Stimulated activated CD4-positive, alpha-beta T cell treated with anti-CD3 and anti-CD28 coated beads, Interleukin-1b, Interleukin-23, amount 100 ng/mL, for 48 hours (primary cell): ENCODE measurements at places on chromosomes 7 and 10.

DNA sequence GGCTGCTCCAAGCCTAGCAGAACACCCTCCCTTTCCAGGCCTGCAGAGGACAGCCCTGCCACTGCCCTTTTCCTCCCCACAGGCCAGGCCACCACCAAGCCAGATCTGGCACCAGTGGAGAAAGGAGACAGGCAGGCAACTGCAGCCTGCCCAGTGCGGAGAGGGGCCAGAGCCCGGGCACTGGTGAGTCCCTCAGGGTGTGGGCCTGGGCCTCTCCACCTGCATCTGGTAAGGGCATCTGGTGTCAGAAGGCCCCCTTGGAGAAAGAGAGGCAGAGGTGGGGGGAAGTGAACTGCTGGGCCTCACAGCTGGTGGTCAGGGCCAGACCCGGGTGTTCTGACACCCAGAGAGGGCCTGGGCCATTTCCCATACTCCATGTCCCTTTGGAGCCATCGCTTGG is 27.9 kb downstream of the ZNF783 start:
- no peak for DNase-seq

- DNase-seq, result no peak
These were observed 200.9 kb downstream of the GRM3 start for GRCh38 chr7:86844608-86845007.

- DNase-seq, result no peak
These were observed 20.4 kb downstream of the BCCIP start for GRCh38 chr10:125843603-125844329.

- no peak for DNase-seq
These were observed 47.2 kb downstream of the CAV1 start for GRCh38 chr7:116572036-116572435.

DNA sequence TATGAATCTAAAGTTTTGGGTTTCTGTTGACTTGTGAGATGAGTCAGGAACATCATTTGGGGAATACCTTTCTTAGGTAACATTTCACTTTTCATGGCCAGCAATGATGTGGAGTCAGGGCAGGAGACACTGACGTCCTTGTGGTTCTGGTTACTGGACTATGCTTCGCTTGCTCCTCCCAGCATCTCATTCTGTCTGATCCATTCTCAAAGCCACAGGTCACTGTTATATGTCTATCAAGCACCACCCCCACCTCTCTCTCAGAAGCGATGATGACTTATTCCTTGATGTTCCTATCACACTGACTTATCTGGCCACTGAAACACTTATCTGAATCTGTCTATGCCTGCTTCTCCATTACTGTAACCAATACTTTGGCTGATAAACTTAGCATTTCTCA is 51.6 kb downstream of the TES start:
- DNase-seq, result no peak

- no peak for DNase-seq
These were observed 497.2 kb downstream of the PLXNA4 start for GRCh38 chr7:132078891-132079735.

DNA sequence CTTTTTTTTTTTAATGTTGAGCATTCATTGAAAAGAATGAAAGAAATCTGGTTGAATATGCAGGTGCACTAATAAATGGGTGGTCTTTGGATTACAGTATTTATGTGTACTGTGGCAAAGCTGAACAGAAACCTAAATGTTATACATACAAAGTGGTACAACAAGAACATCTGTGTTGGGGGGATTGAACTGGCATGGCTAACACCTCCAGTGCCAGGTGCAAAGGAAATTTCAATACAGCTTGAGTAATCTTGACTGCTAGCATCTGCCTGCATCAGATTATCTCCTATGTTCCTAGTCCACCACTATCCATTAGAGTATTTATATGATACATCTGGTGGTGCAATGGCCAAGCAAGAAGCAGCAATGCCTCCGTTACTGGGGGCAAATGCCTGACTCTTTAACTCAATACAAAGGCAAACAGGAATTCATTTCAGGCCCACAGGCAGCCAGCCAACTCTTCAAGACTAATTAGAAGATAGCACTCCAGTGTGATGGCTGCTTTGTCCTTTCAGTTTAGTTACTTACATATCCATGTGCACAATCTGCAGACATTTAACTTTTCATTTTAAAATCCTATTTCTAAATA is 220.5 kb upstream of the ETV1 start:
- no peak for DNase-seq
